Activated T-cell treated with anti-CD3 and anti-CD28 coated beads for 24 hours (primary cell): ENCODE measurements at places on chromosomes 7 and 10.

DNA sequence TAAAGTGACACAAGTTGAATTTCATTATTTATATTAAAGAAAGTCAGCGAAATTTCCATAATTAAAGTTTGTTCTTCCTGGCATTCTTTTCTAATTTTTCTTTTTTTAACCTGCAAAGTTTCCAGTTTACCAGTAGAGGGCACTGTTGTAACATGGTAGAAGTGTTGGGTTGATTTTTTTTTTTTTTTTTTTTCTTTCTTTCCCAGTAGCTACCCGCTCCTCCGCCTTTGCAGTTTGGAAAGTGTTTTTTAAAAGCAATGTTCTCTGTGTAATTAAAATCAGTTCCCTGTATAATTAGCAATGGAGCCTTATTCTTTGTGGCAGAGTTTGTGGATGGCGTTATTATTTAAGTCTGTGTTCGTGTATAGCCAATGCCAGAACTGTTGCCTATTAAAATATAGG is 53.7 kb downstream of the TAF3 start:
- DNase-seq, result no peak

DNA sequence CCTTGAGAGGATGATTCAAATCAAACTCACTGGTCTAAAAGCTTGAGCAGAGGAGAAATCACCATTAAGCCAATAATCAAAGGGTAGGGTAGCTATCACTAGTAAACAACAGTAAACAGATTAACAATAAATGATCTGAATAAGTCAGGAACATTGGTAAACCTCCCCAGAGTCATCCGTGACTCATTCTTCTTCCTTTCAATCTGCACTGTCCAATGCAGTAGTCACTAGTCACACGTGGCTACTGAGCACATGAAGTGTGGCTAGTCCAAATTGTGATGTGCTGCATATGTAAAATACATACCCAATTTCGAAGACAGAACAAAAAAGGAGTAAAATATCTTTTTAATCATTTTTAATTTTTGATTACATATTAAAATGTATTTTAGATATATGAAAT is 64.0 kb downstream of the ERCC6 start:
- no peak for DNase-seq

DNA sequence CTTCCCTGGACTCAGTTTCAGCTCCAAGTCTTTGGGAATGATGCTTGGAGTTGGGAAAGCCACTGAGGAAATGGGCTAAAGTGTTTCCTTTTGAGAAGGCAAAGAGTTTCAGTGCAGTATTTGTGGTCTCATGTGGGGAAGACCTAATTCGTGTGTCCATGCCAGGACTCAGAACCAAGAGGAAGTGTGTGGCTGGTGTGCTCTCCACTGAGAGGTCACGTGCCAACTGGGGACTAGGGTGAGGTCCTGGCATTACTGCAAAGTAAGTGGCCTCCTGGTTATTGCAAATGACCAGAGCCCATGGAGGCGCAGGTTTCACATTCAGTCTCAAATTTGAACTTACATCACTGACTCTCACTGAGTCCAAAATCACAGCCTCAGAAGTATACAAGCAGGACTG is 48.6 kb upstream of the ITPRID1 start:
- no peak for DNase-seq

DNA sequence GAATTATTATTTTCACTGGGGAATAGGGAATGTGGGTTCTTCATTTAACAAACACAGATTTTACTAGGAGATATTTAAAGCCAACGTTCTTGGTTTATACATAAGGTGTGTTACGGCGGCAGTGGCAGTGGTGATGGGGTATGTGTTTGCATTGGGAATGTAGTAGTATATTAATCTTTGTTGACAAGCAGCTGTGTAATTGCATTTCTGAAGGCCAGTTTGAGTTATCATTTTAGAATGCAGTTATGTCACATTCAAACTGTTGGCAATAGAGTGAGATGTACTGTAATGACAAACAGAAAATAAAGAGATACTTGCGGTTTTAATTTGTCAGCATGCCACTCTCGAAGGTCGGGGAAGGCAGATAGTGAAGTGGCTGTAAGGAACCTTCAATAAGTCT is 628.6 kb upstream of the POM121L12 start:
- no peak for DNase-seq

GRCh38 chr10:72261784-72262404 is 11.8 kb upstream of the DDIT4 start:
- no peak for DNase-seq

GRCh38 chr7:115356999-115357702 is 435.3 kb downstream of the MDFIC start:
- DNase-seq, result no peak

GRCh38 chr7:84469034-84469433 is 274.4 kb upstream of the SEMA3A start:
- DNase-seq, result no peak

GRCh38 chr7:126185959-126186580 is 1066.7 kb downstream of the GRM8 start:
- no peak for DNase-seq

GRCh38 chr10:31272841-31273240 is 46.2 kb upstream of the ZEB1 start:
- DNase-seq, result no peak
